Neural cell (in vitro differentiated cells): ENCODE measurements at places on chromosomes 7 and 10. TPM values are rescaled to one million over a fixed set of nuclear protein-coding genes. Genes with fewer than 3 reads are reported as not detected.

Gene DDC
- polyA plus RNA-seq: 42.9 and 57.2 TPM in 2 replicates

Gene DPCD
- 173 and 234 TPM in 2 replicates for polyA plus RNA-seq

Gene METTL2B
- 43.0 and 45.5 TPM in 2 replicates for polyA plus RNA-seq

Gene PTER
- not detected in 2 replicates for polyA plus RNA-seq

Gene RSPH10B
- 1.6 and 2.0 TPM in 2 replicates for polyA plus RNA-seq

Gene KLF14
- polyA plus RNA-seq: 0.48 TPM in 1 of 2 replicates, not detected in the other

Gene TDRD1
- polyA plus RNA-seq: not detected in 2 replicates

Gene PRKRIP1
- polyA plus RNA-seq: 113 and 114 TPM in 2 replicates
